ENCODE measurements at places on chromosomes 2 and 18. TPM values are rescaled to one million over a fixed set of nuclear protein-coding genes. Genes with fewer than 3 reads are reported as not detected.

The LYPD1 gene
- polyA plus RNA-seq, result 115 TPM

The PCARE gene
- 0.30 TPM for polyA plus RNA-seq

The RTTN gene
- polyA plus RNA-seq, result 16.8 TPM

The TDRD15 gene
- polyA plus RNA-seq, result not detected

The GPR45 gene
- 0.22 TPM for polyA plus RNA-seq

The CLIP4 gene
- polyA plus RNA-seq, result 20.2 TPM

The RNF144A gene
- 55.4 TPM for polyA plus RNA-seq

The WDCP gene
- polyA plus RNA-seq, result 15.0 TPM

The CARF gene
- 20.9 TPM for polyA plus RNA-seq

The CACNB4 gene
- polyA plus RNA-seq, result 9.5 TPM

The FBXO41 gene
- 2.1 TPM for polyA plus RNA-seq

The TTN gene
- polyA plus RNA-seq, result 1.1 TPM

The GPAT2 gene
- 0.71 TPM for polyA plus RNA-seq

The TUBB8B gene
- polyA plus RNA-seq, result 1.3 TPM

The MC5R gene
- not detected for polyA plus RNA-seq

The CNTNAP5 gene
- polyA plus RNA-seq, result not detected

The PRKD3 gene
- 56.4 TPM for polyA plus RNA-seq

The CIB4 gene
- 0.28 TPM for polyA plus RNA-seq

The REEP1 gene
- 2.7 TPM for polyA plus RNA-seq

The SLC9A2 gene
- polyA plus RNA-seq, result 5.1 TPM

The CD207 gene
- polyA plus RNA-seq, result not detected

The METTL4 gene
- 18.6 TPM for polyA plus RNA-seq

The TUBA4B gene
- 0.89 TPM for polyA plus RNA-seq

The ORC2 gene
- 37.1 TPM for polyA plus RNA-seq

The RAB27B gene
- 3.6 TPM for polyA plus RNA-seq

The CCDC178 gene
- 1.6 TPM for polyA plus RNA-seq

The FAM124B gene
- polyA plus RNA-seq, result 2.3 TPM

The RAMP1 gene
- polyA plus RNA-seq, result 5.5 TPM

The GREB1 gene
- polyA plus RNA-seq, result 16.2 TPM

The NFATC1 gene
- 5.8 TPM for polyA plus RNA-seq

The HDHD2 gene
- 55.2 TPM for polyA plus RNA-seq

The PLEKHH2 gene
- polyA plus RNA-seq, result 64.8 TPM

The CYP27C1 gene
- 11.5 TPM for polyA plus RNA-seq

The SYT4 gene
- polyA plus RNA-seq, result 0.14 TPM

The STPG4 gene
- polyA plus RNA-seq, result 0.14 TPM

The DQX1 gene
- polyA plus RNA-seq, result 0.21 TPM

The VWC2L gene
- 0.04 TPM for polyA plus RNA-seq

The LBX2 gene
- polyA plus RNA-seq, result 3.1 TPM

The UGT1A10 gene
- polyA plus RNA-seq, result not detected

The PSMA8 gene
- not detected for polyA plus RNA-seq

The ARL5A gene
- polyA plus RNA-seq, result 37.3 TPM

The RAB6C gene
- 0.04 TPM for polyA plus RNA-seq

The DUSP2 gene
- 3.1 TPM for polyA plus RNA-seq

The ESPNL gene
- 3.6 TPM for polyA plus RNA-seq

The ADAM23 gene
- polyA plus RNA-seq, result 7.1 TPM

The DNAH7 gene
- polyA plus RNA-seq, result 7.4 TPM

The GKN2 gene
- not detected for polyA plus RNA-seq

The MC4R gene
- polyA plus RNA-seq, result not detected

The OSR1 gene
- polyA plus RNA-seq, result 4.4 TPM

The MRO gene
- 2.9 TPM for polyA plus RNA-seq

The ABCG5 gene
- polyA plus RNA-seq, result 0.84 TPM

The FBXO36 gene
- polyA plus RNA-seq, result 7.8 TPM

The FHOD3 gene
- 44.2 TPM for polyA plus RNA-seq

The MERTK gene
- 18.3 TPM for polyA plus RNA-seq

The DLGAP1 gene
- 5.1 TPM for polyA plus RNA-seq

The SERPINB3 gene
- not detected for polyA plus RNA-seq

The SPDYA gene
- 0.81 TPM for polyA plus RNA-seq

All from renal pelvis (tissue), 12 donors.